HS-5 (cell line): ENCODE measurements at places on chromosomes 12 and 14.

- no peak for DNase-seq
Observed at GRCh38 chr12:99137124-99137855, 492.2 kb downstream of the APAF1 start.

- no peak for DNase-seq
Observed at GRCh38 chr14:61525293-61526011, 169.9 kb upstream of the HIF1A start.

DNA sequence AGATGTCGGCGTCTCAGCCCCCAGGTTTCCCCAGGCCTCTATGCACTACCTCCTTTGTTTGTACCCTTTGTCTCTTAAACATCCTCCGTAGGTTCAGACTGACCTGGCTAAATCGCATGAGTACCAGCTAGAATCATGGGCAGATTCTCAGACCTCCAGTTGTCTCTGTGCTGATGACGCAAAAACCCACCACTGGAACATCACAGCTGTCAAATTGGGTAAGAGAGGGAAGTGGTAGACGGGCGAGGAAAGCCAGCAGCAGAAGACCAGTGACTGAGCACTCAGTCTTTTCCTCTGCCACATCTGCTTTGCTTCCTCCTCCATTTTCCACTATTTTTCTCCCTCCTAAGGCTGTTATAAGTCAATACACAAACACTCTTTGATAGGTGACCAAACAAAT, 29.7 kb downstream of the A2ML1 start:
- no peak for DNase-seq

GRCh38 chr12:19665121-19665900, 226.0 kb downstream of the AEBP2 start:
- DNase-seq = no peak

DNA sequence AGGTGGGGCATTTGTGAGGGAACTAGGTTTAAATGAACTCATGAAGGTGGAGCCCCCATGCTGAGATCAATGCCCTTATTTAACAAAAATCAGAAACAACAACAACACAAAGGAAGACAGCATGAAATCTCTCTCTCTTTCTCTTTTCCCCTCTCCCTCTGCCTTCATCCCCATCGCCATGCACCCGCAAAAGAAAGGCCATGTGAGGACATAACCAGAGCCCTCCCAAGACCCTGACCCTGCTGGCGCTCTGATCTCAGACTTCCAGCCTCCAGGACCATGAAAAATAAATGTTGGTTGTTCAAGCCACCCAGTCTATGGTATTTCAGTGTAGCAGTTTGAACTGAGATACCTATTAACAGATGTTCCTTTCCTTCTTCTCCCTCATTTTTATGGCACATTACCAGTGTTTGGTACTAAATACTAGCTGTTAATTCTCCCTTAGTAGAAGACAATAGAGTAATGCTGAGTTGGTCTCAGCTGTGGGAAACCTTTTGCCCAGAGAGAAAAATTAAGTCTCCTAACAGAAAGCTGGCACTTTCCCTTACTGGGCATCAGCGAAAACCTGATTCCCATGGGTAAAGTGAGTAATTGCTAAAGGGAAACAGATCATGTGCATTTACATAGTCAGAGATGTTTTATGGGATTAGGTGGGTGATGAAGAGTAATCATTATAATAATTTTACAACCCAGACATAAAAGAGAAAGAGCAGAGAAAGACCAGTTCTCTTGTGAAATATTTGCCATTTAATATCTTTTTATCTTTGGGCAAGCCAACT, 264.0 kb upstream of the PLEKHG7 start:
- peak; percentile 3 for DNase-seq

- no peak for DNase-seq
Observed at GRCh38 chr12:124599074-124599999, 31.9 kb upstream of the NCOR2 start.

DNA sequence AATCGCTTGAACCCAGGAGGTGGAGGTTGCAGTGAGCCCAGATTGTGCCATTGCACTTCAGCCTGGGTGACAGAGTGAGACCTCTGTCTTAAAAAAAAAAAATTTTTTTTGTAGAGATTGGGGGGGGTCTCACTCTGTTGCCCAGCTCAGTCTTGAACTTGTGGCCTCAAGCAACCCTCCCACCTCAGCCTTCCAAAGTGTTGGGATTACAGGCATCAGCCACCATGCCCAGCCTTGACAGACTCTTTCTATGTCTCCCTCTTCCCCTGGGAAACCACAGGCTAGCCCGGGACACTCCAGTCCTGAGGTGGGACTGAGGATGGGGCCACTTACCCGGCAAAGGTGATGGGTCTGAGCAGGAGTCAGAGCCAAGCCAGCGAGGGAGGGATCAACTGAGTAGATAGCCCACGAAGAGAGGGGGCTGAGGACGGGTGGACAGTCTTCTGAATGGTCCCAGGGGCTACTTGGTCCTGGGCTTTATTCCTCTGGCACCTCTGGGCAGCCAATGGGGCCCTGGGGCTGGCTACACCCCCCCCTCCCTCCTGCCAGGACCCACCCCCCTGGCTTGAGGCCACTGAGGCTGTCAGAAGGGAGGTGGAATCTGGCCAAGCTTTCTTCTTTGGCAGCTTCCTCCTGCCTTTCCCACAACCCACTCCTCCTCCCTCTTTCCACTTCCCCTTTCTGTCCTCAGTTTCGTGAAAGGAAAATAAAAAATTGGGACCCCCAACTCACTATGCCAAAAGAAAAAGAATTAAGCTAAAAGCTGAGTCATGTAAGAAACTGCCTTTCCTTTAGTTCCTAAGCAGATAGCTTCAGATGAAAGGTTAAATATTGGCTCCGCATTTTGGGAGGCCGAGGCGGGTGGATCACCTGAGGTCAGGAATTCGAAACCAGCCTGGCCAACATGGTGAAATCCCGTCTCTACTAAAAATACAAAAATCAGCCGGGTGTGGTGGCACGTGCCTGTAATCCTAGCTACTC, at the start of gene SDS:
Gene SDS (minus strand): TSS at position 453 of the 981 bp plus-strand sequence. CDS start 4,179 bp downstream, outside the sequence.
- no peak for DNase-seq

DNA sequence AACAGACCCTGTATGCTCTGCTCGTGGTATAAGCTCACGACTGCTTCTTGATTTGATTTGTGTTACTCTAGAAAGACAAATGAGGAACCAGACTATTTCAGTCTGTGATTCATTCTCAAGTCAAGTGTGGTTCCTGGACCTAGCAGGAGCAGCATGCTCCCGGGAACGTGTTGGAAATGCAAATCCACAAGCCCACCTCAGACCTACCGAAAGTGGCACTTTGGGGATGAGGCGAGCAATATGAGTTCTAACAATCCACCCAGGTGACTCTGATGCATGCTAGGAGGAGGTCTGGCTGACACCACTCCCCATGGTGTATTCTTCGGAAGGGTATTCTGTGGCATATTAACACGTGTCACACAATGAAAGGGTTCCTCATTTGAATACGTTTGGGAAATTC, 59.5 kb upstream of the TMX1 start:
- no peak for DNase-seq

DNA sequence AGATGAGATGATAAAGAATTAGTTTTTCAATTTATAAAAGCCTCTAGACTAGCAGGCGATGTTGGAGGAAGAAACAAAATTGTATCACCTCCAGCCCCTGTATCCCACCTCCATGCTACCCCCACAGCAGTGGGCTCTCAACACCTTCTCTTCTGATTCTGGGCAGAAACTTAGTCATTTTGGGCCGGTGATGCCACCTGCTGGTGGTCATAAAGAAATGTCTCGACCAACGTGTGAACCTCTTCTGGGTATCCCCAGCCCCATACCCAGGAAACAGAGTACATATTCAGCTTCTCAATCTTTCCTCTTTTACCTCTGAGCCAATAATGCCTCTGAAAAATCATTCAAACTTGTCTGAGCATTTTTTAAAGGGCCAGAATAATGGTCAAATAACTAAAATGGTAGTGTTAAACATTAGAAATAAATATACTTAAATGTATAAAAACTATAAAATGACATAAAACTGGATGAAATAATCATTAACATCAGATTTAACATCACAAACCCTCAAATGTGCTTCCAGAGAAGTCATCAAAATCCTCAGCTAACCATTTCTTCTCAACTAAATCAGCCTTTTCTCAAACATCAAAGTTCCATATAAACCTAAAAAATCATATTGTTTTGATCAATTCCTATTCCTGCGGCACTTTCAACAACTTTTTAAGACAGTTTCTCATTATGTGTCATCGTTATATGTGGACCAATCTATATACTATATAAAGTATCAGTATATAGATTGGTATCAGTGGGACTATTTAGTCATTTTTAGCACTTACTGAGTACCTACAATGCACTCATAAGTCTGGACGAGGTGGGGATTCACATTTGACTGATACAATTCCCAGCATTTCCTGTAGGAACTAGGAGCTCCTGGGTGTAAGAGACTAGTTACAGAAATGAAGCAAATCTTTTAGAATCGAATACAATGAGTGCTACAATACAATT, 69.4 kb downstream of the ATXN2 start:
- DNase-seq = peak; percentile 14

GRCh38 chr12:89353188-89353822, 1.0 kb upstream of the DUSP6 start:
- DNase-seq = no peak

- no peak for DNase-seq
Observed at GRCh38 chr14:37991027-37991426, 216.7 kb upstream of the SSTR1 start.

DNA sequence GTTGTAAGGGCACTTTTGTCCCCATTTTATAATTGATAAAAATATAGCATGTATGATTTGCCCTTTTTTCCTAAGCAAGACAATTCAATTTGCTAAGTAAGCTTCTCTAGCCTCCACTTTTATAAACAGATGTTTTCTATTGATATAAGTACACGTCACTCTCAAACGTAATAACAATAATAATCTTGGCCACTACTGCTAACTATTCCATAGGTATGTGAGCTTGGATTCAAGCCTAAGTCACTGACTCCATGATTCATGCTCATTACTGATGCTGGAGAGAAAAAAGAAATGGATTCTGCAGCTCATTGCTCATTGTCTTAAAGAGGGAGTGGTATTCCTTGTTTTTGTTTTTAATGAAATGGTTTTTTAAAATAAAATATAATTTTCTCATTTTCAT, 661.0 kb downstream of the GALC start:
- DNase-seq = no peak

DNA sequence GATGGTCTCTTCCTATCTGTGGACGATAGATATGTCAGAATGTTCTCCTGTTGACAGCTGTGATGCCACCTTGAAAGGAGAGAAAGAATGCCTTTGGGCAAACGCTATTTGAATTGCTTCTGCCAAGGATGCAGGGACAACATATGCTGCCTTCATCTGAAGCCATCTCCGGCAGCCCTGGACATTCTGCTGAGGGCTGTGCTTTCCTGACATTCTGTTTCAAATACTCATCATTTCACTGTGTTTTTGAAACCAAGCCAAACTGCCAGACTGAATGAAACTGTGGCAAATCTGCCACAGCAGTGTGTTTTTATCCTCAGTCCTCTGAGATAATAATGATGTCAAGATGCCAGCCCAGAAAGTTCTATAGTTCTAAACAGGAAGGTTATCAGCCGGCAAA, 85.8 kb upstream of the BCAT1 start:
- no peak for DNase-seq

GRCh38 chr12:90261283-90261682, 552.6 kb upstream of the ATP2B1 start:
- no peak for DNase-seq

- no peak for DNase-seq
Observed at GRCh38 chr12:125652681-125653080, 587.4 kb downstream of the AACS start.

- no peak for DNase-seq
Observed at GRCh38 chr12:54210400-54210790, 21.6 kb upstream of the SMUG1 start.

DNA sequence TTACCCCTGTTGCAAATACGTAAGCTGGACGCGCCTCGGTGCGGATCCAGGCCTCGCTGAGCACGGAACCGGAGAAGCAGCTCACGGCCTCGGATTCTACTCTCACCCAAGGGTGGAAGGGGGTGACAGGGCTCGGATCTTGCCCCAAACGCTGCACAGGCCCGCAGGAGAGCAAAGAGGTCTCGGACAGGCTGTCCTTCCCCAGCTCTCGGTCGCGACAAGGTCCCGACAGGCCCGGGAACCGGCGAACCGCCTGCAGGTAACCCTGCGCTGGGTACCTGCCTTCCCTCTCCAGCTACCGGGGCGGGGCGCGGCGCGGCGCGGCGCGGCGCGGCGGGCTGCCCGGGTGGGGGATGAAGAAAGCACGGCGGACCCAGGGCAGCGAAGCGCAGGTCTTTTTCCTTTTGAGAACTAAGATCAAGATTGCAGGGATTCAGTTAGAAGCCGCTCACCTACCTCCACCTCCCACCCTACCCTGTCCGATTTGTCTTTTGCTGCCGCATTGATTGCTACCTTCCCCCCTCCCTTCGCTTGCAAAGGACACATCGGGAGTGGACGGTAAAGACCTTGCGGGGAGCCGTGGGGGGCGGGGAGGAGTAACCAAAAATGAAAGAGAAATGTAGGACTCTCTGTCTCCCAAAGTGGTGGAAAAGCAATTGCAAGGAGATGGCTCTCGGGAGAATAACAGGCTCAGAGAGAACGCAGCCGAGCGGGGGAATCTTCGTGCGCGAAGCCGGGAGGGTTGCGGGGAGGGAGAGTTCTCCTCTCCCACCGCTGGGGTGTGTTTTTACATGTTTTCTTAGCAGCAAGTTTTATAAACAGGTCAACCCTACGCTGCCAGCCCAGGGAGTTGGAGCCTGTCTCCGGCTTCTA, 8.4 kb upstream of the TBX3 start:
- no peak for DNase-seq

DNA sequence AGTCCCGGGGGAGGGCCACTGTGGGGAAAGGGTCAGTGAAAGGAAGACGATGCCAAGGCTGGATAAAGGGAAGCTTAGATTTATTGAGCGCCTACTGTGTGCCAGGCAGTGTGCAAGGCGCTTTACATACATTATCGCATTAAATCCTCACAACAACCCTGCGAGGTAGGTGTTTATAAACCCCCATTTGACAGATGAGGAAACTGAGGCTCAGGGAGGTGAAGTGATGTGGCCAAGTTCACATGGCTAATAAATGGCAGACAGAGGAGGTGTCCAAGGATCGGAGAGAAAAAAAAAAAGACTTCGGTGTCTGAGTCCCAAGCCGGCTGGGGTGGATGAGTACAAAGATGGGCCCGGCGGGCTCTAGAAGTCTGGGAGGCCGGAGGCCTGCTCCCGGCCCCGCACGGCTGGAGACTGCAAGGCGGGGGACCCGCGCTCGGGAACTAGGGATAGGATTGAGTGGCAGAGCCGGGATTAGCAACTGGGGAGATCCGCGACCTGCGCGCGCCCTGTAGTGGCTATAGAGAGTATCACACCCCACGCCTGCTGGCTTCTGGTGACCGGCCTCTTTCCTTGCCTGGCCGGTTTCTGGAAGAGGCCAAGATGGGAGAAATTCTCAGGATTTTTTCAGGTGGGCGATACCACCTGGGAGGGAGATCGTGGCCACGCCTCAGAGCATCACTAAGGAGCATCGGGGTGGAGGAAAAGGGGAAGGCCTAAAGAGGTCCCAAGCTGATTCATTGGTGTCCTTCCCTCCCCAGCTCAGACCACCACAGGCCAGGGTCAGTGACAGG, 3.9 kb downstream of the DDN start:
- DNase-seq = peak; percentile 18

DNA sequence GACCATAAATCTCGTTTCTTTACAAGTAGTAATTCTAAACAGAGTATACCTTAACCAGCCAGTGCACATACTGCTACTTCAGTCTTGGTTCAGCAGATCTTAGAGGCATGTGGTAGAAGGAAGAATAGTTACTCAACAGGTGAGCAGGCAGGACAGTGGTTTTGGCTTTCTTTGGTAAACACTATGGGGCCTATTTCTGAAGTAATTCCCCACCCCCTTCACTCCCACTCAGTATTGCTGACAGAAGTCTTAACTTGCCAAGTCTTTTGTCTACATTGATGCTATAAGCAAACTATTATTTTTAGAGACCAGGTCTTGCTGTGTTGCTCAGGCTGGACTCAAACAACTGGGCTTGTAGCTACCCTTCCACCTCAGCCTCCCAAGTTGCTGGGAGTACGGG, 68.5 kb downstream of the FBXO34 start:
- no peak for DNase-seq
